ENCODE measurements at places on chromosomes 11 and 22.
A peak's percentile ranks its signal among the peaks of the same experiment; 100 is the strongest.

DNA sequence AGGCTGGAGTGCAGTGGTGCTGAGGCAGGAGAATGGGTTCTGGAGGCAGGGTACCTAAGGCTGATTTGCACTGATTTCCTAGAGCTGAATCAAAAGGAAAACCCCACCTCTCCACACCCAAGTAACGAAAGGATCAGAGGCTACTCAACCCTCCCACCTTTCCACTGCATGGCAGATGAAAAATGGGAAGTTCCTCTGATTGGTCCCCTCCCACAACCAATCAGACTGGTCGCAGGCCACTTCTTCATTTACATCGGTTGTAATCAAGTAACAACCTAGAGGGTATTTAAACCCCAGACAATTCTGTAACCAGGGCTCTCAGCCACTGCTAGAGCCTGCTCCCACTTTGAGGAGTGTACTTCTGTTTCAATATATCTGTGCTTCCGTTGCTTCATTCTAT lies 18.6 kb upstream of the PARVB start:
- DNase-seq, result no peak

DNA sequence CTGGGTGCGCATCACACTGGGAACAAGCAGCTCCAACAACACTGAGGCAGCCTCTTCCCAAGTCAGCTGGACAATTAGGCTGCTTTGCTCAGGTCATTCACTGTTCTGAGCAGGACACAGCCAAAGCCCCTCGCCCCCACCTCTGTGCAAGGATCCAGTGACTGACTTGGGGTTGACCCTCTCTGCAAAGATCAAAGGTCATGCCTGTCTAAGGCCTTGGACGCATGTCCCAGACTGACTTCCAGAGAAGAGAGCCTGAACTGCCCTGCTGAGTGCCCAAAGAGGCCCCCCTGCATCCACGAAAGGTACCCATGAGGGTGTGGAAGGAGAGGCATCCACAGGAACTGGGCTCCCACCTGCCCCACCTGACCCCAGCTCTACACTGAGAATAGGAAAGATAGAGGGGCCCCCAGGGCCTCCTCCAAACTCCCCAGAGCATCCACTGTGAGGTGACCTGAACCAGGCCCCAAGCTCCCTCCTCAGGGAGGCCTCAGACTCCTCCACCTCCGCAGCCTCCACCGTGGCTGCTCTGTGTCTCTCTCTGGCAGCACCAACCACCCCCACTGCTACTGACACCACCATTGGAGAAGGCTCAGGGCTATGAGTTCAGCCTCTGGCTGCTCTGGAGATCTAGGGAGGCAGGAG lies 53.5 kb downstream of the IGLL5 start:
- DNase-seq, result no peak

GRCh38 chr11:111409915-111410314 lies 30.8 kb upstream of the POU2AF1 start:
- DNase-seq, result no peak

GRCh38 chr11:85096939-85097338 lies 530.2 kb downstream of the DLG2 start:
- DNase-seq, result no peak

DNA sequence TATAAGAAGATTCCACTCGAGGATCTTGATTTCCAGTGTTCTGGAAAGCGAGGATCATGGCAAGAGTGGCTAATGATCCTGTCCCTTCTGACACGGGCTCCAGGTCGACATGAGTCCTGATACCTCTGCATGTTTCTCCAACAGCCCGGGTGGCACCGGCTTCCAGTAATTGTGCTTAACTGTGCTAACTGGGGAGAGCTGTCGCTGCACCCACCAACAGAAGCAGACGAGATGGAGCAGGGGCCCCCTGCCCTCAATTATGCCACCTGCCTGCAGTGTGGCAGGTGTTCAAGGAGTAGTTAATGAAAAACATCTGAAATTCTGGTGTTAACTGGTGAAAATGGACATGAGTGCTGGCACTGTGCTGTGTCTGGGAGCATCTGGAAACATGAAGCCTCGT lies 6.2 kb downstream of the MRPL21 start:
- DNase-seq, result no peak

- no peak for DNase-seq
Observed at GRCh38 chr11:67116758-67117105, 2.3 kb upstream of the KDM2A start.

GRCh38 chr11:61890529-61891330 lies 615 bp downstream of the FADS3 start:
- peak; percentile 76 for DNase-seq

GRCh38 chr11:69465236-69466000 lies 16.0 kb upstream of the LINC01488 start:
- no peak for DNase-seq

GRCh38 chr11:124760205-124760652 lies 1.9 kb downstream of the ESAM start:
- DNase-seq, result no peak

GRCh38 chr22:24494528-24495364 lies at the start of gene UPB1:
Gene UPB1 (plus strand): TSS chr22:24495332. CDS start chr22:24495404, 72 bp downstream.
- no peak for DNase-seq

DNA sequence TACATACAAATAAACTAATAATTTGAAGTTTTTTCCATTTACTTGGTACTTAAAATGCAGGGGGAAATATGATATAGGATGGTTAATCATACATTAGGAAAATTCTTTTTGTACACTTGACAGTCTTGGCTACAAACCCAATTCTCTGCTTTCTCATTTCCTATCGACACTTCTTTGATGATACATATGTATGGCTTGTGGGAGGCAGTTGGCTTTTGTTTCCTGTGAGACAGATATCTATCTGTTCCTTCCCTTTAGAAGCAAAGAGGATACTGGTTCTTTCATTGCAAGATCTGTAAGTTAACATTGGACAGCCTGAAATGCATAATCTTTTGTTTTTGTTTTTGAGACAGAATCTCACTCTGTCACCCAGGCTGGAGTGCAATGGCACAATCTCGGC lies 47.9 kb upstream of the ADORA2A start:
- DNase-seq, result no peak

DNA sequence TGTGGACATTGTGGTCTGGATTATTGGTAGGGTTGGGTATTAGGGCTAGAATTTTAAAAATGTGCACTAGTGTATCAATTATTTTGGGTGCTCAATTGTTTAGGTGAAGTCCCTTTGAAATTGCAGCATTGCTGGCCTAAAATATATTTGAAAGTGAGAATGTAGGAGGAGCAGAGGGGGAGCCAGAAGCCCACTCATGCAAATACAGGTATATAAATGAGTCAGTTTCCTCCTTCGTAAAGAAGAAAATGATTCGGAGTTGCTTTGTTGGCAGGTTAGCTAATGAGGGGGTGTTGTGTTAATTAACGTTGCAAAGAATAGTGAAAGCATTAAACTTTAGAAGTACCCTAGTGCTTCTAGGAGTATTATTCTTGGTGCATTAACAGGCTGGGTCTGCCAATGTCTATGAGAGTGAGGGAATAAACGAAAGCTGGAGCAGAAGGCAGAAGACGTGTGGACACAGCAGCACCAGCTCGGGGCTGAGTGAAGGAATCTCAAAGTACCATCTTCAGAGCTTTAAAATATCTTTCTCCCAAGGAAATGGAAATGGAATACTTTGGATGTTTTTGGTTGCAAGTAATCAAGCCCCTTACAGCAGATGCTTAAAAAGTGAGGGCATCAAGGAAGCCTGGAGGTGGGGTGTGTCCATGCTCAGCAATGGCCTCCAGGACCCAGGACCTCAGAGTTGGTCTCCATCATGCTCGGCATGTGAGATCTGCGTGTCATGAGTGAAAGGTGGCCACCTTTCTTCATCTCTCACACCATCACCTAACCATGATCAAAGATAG lies 522.9 kb downstream of the NTM start:
- no peak for DNase-seq

- DNase-seq, result no peak
Observed at GRCh38 chr11:289398-289711, 429 bp downstream of the PGGHG start.

GRCh38 chr11:20592741-20593140 lies 6.7 kb upstream of the SLC6A5 start:
- DNase-seq, result no peak

GRCh38 chr11:42812361-42812760 lies 499.4 kb upstream of the API5 start:
- DNase-seq, result no peak

DNA sequence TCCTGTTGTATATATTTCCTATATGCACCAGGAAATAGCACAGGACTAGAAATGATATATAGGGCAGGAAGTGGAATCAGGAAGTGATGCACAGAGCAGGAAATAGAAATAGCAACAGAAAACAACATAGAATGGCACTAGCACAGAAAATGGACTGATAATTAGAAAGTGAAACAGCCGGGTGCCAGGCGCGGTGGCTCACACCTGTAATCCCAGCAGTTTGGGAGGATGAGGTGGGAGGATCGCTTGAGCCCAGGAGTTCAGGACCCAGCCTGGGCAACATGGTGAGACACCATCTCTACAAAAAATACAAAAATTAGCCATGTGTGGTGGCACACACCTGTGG lies 10.0 kb upstream of the RELT start:
- no peak for DNase-seq

GRCh38 chr11:77303328-77303727 lies 1.8 kb upstream of the GDPD4 start:
- no peak for DNase-seq

- peak; percentile 51 for DNase-seq
Observed at GRCh38 chr11:95891423-95892170, 32.3 kb downstream of the MTMR2 start.

DNA sequence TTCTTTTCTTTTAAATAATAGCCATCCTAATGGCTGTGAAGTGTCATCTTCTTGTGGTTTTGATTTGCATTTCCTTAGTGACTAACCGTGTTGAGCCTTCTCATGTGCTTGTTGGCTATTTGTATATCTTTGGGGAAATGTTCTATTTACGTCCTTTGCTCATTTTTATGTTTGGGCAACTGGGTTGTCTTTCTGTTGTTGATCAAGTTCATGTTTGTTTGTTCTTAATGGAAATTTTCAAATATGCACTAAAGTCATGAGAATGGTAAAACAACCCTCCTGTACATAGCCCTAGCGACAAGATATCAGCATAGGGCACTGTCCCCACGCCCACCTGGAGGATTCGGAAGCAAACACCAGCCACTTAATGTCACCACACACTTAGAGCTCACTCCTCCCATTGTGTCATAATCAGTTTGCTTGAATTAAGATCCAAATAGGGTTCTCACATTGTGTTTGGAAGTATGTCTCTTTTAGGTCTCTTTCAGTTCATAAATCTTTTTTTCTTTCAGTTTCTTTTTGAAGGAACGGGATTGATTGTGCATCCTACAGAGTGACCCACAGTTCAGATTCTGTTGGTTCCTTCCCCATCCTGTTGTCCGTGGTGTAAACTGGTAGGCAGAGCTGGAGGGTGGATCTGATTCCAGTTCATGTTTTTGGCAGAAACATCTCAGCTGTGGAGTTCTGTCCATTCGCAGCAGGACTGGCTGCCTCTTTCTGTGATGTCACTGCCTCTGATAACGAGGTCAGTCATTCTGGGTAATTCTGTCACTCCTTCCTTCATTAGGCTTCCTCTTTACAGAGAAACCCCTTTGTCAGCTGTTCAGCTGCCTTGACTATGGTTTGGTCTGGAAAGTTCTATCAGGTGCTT lies 26.4 kb upstream of the ADORA2A start:
- peak; percentile 38 for DNase-seq

GRCh38 chr11:26201411-26201810 lies 130.5 kb upstream of the ANO3 start:
- DNase-seq, result peak; percentile 69

GRCh38 chr11:126518071-126518971 lies 162.8 kb downstream of the ST3GAL4 start:
- no peak for DNase-seq

DNA sequence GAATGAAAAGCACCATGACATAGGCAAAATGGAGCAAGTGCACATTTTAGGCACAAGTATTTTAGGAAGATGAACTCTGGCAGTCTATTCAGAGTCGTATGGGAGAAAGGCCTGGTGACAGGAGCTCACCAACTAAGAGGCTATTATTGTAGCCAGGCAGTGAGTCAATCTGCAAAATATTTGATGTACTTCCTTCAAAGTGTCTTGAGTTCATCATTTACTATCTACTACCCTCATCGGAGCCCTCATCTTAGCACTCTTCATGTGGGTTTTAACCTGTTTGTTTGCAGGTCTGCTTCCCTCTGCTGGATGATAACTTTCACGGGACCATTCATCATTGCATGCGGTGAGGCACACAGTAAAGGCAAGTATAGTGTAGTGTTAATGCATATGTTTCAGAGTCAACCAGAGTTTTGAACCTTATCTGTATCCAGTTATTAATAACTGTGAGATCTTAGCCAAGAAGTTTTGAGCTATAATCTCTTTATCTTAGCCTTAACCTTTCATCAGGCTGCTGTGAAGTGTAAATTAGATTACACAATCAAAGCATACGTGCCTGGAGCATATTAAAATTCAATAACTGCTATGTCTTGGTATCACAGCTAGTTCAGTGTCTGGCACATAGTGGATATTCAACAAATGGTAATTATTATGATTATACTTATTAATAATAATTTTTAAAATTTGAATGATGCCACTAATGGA lies 70.9 kb upstream of the SC5D start:
- peak; percentile 38 for DNase-seq

GRCh38 chr11:46348566-46349401 lies 1.5 kb downstream of the DGKZ start:
- DNase-seq, result no peak

DNA sequence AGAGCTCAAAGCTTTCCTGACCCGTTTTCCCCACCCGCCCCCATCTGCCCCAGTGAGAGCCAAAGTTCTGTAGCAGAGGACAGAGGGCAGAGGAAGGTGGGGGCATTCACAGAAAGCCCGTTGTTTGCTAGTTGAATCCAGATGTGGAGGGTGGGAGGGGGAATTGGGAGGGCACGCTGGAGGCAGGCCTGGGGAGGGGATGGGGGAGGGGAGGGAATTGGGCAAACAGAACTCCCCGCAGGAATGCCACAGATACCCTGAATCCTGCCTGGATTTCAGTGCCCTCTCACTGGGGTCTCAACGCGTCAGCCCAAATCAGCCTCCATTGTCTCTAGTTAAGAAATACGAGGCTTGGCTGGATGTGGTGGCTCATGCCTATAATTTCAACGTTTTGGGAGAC lies 12.9 kb upstream of the OAF start:
- DNase-seq, result no peak

- no peak for DNase-seq
Observed at GRCh38 chr11:12245549-12246016, 131.8 kb upstream of the PARVA start.

DNA sequence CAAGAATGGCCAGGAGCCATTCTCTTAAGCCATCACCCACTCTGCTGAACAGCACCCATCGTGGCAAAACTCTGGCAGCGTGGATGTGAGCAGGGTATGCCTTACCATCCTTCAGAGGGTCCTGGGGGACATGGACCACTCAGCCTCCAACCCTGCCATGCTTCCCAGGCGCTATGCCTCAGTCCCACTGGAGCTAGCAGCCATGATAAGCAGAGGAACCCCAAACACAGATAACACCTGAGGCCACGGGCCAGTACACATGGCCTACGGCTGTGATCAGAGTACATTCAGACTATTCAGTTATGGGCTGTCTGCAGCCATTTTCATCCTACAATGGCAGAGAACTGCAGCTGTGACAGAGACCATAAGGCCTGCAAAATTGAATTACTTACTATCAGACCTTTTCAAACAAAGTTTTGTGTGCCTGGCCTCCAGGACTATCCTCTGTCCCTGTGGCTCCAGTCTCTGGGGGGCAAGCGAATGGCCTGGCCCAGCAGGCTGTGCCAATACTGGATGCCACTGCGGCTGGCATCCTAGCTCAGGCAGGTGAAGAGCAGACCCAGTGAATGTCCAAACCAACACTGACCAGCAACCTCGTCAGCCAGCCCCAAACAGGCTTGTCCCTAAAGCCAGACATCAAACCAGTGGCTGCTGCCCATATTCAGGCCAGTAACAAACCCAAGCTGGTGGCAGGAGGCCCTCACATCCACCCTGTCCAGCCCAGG lies 6.9 kb downstream of the ARVCF start:
- no peak for DNase-seq

GRCh38 chr11:125625225-125625629 lies 264 bp downstream of the CHEK1 start:
- DNase-seq, result no peak
